Left ventricle myocardium superior (tissue), 1 donor: ENCODE measurements at places on chromosomes 2 and 18.
A peak's percentile ranks its signal among the peaks of the same experiment; 100 is the strongest.

- no peak for DNase-seq
Observed at GRCh38 chr2:207474863-207475485, 54.8 kb upstream of the CREB1 start.

GRCh38 chr2:199596549-199596948, 138.8 kb upstream of the SATB2 start:
- no peak for DNase-seq

DNA sequence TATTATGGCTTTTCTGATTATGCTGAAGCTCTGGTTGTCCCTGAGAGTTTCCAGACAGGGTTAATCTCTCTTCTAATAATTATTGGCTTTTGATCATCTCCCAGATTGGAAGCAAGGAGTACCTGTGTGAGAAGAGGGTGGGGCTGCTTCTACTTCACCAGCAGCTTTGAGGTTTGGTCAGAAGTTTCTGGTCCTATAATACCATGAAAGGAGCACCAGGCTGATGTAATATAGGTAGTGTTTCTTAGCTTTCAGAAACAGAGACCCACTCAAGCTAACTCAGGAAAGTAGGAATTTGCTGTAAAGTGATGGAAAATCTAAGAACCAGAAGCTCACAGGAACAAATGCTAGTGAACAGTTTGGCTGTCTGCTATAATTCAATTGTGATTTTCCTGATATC, 57.6 kb downstream of the SGPP2 start:
- no peak for DNase-seq

DNA sequence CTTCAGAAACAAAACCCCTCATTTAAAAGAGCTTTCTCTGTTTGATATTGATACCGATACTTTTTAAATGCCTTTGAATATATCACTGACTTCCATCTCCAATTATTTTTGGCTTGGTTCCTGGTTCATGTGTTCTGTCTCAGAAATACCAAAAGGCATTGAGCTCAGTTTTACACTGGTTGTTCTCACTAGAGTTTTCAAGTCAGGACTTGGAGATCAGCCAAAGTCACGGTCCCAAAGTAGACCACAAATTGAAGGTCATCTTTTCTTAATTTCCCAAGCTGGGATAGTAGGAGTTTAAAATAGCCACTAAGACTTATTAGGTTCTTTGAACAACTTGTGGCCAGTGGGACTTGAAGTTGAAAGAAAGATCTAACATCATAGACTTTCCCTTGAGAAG, 24.2 kb downstream of the DHRS9 start:
- no peak for DNase-seq

DNA sequence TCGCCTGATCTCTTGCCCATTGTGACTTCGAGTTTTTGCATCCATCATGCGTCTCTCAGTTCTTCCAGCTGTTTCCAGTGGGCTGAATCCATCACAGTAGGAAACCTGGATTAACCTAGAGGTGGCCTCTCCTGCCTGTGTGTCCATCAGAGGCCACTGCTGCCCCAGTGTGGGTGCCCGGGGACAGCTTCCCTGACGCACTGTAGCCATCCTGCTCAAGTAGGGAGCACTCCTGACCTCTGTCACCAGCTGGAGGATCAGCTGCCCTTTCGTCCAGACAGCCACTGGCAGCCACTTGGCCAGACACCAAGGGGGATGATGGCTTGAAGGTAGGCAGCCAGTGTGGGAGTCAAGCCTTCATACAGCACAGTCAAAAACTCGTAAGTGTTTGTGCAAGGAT, 36.9 kb upstream of the LBH start:
- DNase-seq, result no peak

DNA sequence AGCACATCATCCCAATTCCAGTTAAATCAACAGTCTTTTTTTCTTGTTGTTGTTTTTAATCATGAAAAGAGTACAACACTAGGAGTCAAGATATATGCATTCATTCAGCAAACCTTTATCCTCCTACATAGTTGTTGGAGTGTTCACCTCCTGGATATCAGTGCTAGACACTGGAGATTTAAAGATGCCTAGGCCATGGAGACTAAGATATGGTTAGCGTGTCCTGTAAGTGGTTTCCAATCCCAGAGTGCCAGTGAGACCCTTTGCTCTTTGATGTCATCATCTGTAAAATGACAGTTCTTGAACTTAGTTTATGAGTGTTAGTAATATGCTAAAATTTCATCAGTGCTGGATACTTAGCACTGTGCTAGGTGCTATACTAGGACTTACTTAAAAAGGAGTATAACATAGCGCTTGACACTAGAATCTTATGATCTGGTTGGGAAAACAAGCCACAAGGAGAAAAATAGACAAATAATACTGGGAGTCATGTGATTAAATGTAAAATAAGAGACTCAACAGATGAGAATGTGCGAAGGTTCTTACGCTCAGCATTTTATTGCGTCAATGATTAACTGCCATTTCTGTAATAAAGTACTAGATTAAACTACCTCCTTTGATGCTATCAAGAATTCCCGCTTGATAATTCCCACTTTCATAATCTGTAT, 31.5 kb downstream of the BABAM2 start:
- DNase-seq, result no peak

DNA sequence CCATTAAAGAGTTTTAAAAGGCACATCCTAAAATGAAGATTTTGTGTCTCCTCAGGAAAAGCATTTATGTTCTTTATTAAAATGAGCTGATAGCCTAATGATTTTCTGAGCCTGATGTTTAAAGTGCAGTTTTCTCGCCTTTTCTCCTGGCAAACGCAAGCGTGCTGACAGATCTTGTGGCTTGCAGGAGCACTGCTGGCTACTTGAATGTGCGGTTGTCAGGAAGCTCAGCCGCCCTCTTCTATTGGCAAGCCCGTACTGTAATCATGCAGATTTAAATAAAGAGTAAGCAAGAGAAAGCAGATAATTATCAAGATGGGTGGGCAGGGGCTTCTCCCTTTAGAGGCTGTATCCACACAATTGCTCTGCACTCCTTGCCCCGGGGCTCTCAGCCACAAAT, 139.5 kb upstream of the SPHKAP start:
- peak; percentile 37 for DNase-seq

DNA sequence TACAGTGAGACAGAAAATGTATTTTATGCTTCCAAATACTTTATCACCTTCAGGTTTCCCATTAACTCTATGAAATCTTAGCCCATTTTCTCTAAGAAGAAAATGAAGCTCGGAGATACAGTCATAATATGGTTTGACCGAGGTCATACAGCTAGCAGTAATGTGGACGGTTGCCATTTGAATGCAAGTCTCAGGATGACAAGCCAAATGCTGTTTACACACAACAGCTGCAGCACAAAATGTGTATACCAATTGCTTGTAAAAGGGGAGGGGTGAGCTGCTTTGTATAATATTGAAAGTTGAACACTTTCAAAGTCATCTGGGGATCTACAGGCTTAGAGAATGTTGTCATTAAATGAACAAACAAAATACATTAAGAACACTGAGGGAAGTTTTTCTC, 93.8 kb upstream of the FSIP2 start:
- no peak for DNase-seq

DNA sequence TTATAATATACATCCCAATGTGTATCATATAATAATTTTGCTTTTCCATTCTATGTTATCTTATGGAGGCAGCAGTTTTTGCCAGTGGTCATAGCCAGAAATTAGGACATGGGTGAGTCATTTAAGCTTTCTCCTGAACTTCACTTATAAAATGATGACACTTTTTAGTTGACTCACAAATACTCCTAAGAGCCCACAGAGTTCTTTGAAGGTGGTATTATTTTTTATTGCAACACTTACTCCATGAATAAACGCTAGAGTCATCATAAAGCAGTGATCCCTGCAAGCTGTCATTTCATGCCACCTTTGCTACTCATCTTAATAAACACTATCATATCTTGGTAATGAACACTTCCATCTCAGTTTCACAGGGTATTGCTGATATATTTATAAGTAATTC, 69.9 kb upstream of the MAPRE2 start:
- DNase-seq, result no peak

- DNase-seq, result no peak
Observed at GRCh38 chr2:239647052-239647819, 246.4 kb upstream of the HDAC4 start.

DNA sequence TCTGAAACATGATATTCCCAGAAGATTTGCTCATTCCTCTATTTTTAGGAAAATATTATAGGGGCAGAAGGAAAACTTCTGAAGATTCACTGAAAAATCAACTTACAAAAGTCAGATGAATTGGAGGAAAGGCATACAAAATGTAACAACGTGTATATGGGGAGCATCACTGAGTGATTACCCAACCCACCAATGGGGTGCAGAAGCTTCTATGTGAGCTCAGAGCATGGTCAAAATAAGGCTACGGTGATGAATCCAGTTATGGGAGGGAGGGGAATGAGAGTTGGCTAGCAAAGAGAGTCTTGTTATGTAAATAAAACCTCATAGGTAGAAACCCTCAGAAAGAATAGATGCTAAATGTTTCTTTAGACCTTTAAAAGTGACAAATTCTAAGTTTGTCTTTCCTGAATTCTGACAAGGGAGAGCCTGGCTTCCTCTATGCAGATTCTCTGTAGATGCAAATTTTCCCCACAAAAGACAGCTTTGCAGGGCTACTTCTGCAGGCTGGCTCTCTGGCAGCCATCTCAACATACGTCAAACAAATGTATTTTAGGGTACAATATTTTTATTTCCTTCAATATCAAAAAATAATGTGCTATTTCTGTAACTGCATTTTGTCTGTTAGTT, 171.4 kb upstream of the NDUFV2 start:
- no peak for DNase-seq

- no peak for DNase-seq
Observed at GRCh38 chr2:9160732-9161131, 45.9 kb upstream of the ASAP2 start.

DNA sequence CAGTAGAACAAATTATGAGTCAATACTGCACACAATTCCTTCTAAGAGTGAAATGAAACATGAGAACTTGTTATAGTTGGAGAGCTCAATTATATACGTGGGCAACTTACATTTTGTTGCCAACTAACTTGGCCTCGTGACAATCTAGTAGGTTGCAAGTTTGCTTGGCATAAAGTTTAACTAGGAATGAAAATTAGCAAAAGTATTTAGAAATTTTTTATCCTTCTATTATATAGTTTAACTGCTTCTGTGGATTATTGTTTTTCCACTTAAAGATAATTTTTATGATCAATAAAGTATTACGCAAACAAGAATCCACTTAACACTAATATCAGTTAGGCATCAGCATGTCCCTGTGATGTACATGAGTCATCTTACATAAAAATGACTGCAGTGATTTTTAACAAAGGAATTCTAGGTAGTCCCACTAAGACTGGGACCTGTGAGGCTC, 41.1 kb downstream of the FAM124B start:
- no peak for DNase-seq

GRCh38 chr2:28619213-28620196, 123.6 kb downstream of the PLB1 start:
- no peak for DNase-seq

DNA sequence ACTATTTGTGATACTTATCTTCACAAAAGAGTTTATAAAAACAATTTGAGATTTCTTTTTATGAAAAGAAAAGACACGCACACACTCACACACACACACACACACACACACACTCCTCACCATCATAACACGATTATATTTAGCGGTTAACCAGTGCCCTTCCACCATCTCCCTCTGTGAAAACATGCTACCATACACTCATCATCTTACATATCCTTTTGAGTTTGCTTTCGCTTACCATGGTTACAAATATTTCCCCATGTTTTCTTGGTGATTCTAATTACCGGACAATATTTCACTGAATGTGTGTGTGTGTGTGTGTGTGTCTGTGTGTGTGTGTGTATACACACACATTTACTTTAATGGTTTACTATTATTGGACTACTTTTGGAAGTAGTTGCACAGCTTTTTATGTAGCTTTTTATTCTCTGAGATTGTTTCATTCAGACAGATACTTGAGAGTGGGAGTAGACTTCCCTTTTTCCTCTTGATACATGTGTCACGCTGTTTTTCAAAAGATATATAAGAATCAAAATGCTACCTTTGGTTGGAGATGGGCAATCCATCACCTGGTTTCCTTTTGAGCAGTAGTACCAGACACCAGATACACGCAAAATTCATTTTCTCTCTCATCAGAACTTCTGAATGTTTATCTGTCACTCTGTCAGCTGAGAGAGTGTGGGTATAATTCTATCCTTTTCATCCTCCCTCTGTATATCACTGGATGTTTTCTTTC, 138.1 kb downstream of the SETBP1 start:
- no peak for DNase-seq

DNA sequence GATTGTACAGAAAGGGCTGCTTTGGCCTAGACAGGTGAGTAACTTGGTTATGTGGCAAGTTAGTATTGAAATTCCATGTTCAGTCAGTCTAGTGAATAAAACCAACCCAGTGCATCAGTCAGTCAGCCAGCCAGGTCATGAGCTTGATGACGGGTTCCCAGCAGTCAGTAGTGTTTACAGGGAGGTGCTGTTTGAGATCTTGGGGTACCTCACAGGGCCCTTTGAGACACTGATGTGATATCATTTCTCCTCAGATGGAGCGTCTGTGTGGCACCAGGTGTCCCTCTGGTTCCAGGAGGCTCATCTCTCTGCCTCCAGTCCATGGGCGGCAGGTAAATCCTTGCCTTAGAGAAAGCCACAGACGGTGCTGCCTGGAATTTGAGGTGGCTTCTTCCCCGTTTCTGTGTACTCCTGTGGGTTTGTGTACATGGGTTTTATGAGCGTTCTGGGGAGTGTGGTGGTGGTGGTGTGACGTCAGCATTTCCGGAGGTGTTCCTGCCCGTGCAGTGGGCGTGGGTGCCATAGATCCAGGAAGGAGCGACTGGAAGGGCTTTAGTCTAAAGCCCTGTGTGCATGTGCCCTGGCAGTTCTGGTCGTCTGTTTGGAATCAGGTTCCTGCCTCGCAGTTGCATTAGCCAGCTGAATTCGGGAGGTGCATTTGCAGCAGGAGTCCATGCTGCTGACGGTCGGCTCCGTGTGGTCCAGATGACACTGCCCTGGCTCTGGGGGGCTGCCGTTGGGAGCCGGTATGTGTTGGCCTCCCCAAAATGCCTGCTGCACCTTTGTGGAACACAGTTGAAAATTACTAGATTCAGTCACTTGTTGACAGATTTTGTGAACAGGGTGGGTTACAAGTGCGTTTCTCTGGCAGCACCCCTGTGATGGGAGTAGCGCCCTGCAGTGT, 2.1 kb downstream of the CTDP1 start:
- DNase-seq, result no peak

DNA sequence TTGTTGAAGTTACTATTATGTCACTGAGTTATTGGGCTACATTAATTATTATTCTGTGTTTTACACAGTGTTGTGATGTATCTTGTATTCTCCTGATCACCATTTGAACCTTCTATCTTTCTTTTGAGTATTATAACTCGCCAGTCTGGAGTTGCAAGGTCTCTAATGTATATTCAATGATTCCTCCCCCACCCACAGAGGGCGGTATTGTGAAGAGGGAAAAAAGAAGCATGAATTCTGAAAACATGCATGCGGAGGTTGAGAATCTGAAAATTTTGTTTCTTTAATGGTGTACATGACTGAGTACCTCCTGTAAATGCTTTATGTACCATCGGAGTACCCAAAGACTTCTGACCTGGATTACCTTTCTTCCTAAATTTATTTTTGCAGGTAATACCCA, 266.6 kb downstream of the NR4A2 start:
- DNase-seq, result no peak
